ENCODE measurements at places on chromosomes 2 and 18. TPM values are rescaled to one million over a fixed set of nuclear protein-coding genes. Genes with fewer than 3 reads are reported as not detected.

TUBA4B gene
- not detected for total RNA-seq

CNGA3 gene
- not detected for total RNA-seq

EVX2 gene
- not detected for total RNA-seq

NOL4 gene
- total RNA-seq, result not detected
